ENCODE measurements at places on chromosomes 12 and 14. TPM values are rescaled to one million over a fixed set of nuclear protein-coding genes. Genes with fewer than 3 reads are reported as not detected.

GRCh38 chr14:46063872-46064271 is 587.7 kb downstream of the RPL10L start:
- no peaks in the 10 kb centered on the region for H3K4me1 ChIP-seq
- no peaks in the 10 kb centered on the region for H3K36me3 ChIP-seq
- no peak for DNase-seq
- H3K27me3 ChIP-seq = no peaks in the 10 kb centered on the region
- H3K4me3 ChIP-seq = no peak overlapping the region
- H3K27ac ChIP-seq = no peak overlapping the region

- H3K27me3 ChIP-seq = no peaks in the 10 kb centered on the region
- peaks cover 34% of the 10 kb centered on the region for H3K36me3 ChIP-seq
- no peaks in the 10 kb centered on the region for H3K4me1 ChIP-seq
- no peak overlapping the region for H3K4me3 ChIP-seq
- DNase-seq = no peak
Observed at GRCh38 chr14:88417594-88417993, 32.1 kb downstream of the SPATA7 start.

GRCh38 chr12:122846622-122847515 is 11.6 kb downstream of the HIP1R start:
- no peaks in the 10 kb centered on the region for H3K4me1 ChIP-seq
- H3K36me3 ChIP-seq = no peaks in the 10 kb centered on the region
- H3K27me3 ChIP-seq = no peaks in the 10 kb centered on the region
- DNase-seq = no peak

DNA sequence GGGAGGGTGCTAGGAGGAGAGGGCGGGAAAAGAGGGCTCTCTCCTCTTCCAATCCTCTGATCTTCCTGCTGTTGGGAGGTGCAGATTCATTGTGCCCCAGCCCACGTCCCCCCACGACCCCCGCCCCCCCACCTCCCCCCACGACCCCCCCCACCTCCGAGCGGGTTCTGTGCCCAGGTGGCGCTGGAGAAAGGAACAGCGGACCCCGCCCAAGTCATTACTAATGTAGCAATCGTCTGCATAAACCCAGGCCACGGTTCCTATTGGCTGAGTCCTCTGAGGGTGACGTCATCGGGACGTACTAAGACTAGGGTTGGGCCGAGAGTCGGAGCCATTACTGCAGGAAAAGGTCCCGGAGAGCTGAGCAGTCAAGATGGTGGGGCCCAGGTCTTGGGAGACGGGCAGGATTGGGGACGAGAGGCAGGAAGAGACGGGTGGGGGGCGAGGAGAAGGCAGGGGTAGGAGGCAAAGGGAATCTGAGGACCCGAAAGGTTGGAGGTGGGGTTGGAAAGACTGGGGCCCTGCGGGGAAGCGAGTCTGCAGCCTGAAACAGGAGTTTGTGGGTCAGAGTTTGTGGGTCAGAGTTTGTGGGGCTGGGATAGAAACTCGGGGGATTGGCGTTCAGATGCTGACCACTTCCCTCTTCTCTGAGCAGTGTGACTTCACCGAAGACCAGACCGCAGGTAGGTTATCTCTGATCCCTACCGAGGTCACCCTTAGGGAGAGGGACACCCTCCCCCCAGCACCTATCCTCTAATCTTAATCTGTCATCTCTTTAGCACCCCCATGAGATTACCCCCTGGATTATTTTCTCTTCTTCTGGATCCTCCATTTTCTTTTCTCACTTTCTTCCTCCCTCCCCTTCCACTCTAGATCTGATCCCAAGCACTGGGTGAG is at the start of gene MYL6:
Gene MYL6, plus strand, starts transcription at position 331 of the 897 bp plus-strand sequence. Its CDS starts 43 bp downstream, at position 374.
- peaks cover 51% of the 10 kb centered on the region for H3K4me1 ChIP-seq
- H3K4me3 ChIP-seq = peak within 1 kb of the TSS; percentile 94
- no peaks in the 10 kb centered on the region for H3K27me3 ChIP-seq
- peak; percentile 98 for DNase-seq

- no peak for DNase-seq
- no peaks in the 10 kb centered on the region for H3K4me1 ChIP-seq
- no peak overlapping the region for H3K4me3 ChIP-seq
- no peaks in the 10 kb centered on the region for H3K27me3 ChIP-seq
- H3K27ac ChIP-seq = no peak overlapping the region
- H3K36me3 ChIP-seq = no peaks in the 10 kb centered on the region
Observed at GRCh38 chr14:30143627-30144026, 216.0 kb upstream of the PRKD1 start.

DNA sequence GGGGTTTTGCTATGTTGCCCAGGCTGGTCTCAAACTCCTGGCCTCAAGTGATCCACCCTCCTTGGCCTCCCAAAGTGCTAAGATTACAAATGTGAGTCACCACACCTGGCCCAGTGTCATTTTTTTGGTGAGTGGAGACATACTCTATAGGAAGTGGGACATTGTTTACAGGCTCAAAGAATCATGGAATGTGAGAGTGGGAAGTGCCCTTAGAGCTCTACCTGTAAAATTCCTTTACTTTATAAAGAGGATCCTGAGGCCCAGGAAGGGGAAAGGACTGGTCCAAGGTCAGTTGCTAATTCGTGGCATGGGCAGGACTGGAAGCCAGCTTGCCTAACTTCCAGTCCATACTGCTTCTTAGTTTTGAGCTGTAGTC is 8.7 kb upstream of the ADCK1 start:
- no peak overlapping the region for H3K27ac ChIP-seq
- H3K4me1 ChIP-seq = no peaks in the 10 kb centered on the region
- H3K36me3 ChIP-seq = no peaks in the 10 kb centered on the region
- no peak for DNase-seq
- H3K27me3 ChIP-seq = peaks cover 16% of the 10 kb centered on the region

NKX2-1 gene
- not detected for total RNA-seq

CD69 gene
- 76.0 TPM for total RNA-seq

SAMD15 gene
- 0.12 TPM for total RNA-seq

FSCB gene
- total RNA-seq = not detected
